ENCODE measurements at places on chromosomes 11 and 22. TPM values are rescaled to one million over a fixed set of nuclear protein-coding genes. Genes with fewer than 3 reads are reported as not detected.

Gene SCARF2
- total RNA-seq, result 1.7 TPM

Gene BAIAP2L2
- not detected for total RNA-seq

Gene MRTFA
- total RNA-seq, result 8.3 TPM

Gene PHETA2
- total RNA-seq, result 1.8 TPM

Gene CRYBB3
- total RNA-seq, result not detected

Gene CEND1
- not detected for total RNA-seq

Gene DEPDC5
- 8.8 TPM for total RNA-seq

Gene BCO2
- total RNA-seq, result 0.50 TPM

Gene SGSM1
- total RNA-seq, result 0.26 TPM

Gene KRTAP5-9
- not detected for total RNA-seq

Gene CARD18
- total RNA-seq, result not detected

Gene TECTA
- not detected for total RNA-seq

Gene SYT7
- 0.47 TPM for total RNA-seq

Gene OR51B6
- total RNA-seq, result not detected

- no peak for DNase-seq
These were observed 669 bp upstream of the GAL3ST1 start for GRCh38 chr22:30574997-30575671.

GRCh38 chr22:39453765-39454378 lies 2.9 kb upstream of the MGAT3 start:
- no peak for DNase-seq

GRCh38 chr22:39343259-39344045 lies 6.3 kb upstream of the SYNGR1 start:
- peak; percentile 48 for DNase-seq

GRCh38 chr11:33893711-33894397 lies 2.0 kb upstream of the LMO2 start:
- no peak for DNase-seq

DNA sequence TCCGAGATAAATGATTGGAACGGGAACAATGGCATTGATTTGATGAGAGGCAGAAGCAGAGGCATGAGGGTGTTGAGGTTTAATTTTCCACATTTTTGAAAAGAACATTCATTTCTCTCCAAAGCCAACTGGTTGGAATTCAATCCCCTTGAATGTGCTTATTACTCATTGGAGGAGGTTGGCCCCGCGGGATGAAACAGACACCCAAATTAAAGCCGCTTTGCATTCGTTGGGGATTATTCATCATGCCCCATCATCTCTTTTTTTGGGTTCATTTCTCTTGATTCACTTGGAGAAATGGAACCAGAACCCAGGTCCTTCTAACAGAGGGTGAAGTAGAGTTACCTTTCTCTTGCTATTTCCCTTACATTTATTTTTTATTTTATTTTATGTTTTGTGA lies 47.6 kb upstream of the PARVG start:
- DNase-seq, result no peak

DNA sequence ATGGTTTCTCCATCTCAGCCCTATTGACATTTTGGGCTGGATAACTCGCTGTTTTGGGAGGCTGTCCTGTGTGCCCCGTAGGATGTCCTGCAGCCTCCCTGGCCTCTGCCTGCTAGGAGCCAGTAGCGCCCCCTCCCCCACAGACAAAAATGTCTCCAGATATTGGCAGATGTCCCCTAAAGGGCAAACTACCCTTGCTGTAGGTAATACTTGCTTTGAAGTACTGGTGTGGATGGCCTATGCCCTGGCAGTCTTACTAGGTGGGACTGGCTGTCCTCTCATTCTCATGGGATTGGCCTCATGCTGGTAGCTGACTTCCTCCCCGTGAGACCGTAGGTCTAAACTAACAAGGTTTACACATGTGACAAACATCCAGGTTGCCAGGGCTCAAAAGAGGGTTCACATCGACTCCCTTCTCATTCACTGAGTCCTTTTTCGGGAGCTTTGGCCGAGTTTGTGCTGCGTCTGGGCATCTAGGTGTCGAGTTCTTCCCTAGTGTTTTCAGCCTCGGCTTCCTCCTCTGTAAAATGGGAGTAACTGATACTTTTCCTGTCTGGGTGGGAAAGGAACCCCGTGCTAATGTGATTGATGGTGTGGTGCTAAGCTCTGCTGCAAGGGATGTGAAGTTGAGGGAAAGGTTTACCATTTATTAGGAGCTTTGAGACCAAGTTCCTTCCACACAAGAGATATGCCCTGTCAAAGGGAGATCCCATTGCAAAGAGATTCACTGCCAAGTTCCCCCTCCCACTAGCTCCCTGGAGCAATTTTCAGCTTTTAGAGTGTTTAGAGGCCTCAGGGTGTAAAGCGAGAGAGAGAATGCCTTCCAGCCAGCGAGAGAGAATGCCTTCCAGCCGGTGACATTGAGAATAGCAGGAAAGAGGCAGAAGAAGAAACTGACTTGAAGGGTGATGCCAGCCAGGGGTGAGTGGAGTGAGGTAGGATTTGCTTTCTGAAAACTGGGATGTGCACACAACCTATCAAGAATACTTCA lies 17.0 kb downstream of the PTPRJ start:
- DNase-seq, result no peak

- DNase-seq, result no peak
These were observed 91.5 kb downstream of the CELSR1 start for GRCh38 chr22:46445771-46446420.

DNA sequence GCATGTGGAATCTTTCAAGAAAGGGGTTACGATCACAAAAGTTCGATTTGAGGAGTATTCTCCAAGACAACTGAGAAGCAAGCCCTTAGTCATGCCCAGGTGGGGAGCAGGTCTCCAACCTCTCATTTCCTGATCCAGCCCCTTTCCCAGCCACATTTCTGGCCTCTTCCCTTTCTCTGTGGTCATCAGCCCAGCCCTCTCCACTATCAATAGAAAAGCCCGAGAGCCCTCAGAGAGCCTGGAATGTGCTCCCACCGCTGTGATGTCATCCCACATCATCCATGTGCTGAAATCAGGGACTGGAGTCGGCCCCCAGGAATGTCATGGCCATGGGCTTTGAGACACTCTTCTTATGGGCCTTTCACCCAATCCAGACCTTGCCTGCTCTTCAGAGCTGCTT lies 62.6 kb downstream of the KCNJ1 start:
- no peak for DNase-seq

- DNase-seq, result no peak
These were observed 666.7 kb downstream of the OPCML start for GRCh38 chr11:132865623-132866022.

GRCh38 chr11:108975026-108975425 lies 310.2 kb downstream of the DDX10 start:
- DNase-seq, result no peak

DNA sequence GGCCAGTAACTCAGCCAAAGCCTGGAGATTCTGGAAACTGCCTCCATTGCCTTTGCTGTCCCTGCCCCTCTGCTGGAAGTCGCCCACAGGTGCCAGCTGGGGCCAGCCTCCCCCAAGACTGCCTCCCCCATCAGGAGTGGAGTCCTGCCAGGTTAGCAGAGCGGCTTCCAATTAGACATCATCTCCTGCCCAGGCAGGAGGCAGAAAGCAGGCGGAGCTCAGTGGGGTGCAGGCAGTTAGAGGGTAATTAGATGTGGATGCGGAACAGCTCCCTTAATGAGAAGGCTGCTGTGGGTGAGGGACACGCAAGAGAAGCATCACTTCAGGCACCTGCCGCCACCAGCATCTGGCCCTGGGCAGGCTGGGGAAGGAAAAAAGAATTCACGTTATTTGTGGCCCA lies 90.9 kb upstream of the TP53I11 start:
- no peak for DNase-seq
